Left renal pelvis (tissue), 4 donors: ENCODE measurements at places on chromosomes 16 and 17.
A peak's percentile ranks its signal among the peaks of the same experiment; 100 is the strongest.

GRCh38 chr17:55311767-55312375, 47.1 kb downstream of the HLF start:
- DNase-seq = no peak

- peak; percentile 55 for DNase-seq
Measured at GRCh38 chr17:50318501-50319285, 27.2 kb upstream of the XYLT2 start.

DNA sequence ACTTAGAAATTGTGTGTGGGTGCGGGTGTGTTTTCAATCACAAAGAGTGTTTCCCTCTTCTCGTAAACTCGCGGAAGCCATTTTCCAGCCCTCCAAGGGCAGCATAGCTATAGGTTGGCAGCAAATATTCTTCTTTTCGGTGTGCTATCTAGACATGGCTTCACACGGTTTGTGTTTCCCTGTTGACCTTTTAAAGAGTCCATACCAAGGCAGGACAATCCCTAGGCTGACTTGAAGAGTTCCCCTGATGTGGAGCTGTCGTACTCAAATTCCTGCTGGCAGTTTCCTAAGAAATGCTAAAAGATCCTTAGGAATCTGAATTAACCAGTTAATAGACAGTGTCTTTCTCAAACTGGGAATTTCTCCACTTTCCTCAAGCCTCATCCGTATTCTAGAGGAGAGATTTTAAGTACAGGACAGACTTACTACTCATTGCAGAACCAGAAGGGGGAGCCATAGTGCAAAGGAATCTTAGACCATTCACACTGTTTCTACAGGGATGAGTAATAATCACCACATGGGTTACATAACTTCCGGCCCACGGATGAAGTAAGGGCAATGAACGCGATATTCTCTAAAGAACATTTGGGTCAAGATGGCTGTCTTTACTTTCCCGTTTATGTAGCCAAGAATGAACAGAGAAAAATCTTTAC, 288.6 kb upstream of the ELAC2 start:
- peak; percentile 8 for DNase-seq

DNA sequence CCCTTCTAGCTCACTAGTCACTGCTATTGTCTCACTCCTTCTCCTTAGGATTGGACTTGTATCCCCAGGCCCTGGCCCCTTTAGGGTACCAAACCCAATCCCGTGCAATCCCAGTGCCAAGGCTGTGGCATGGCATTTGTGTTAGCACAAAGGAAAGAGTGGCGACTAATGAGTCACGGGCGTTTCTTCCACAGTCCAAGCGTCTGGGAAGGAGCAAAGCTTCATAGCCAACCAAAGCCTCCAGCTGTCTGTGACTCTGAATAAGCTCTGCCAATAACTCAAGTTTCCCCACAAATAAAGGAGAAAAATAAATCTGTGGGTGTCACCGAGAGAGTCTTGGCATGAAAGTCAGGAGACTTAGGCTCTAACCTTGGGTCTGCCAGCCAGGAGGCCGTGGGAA, 54.6 kb upstream of the COX10 start:
- no peak for DNase-seq
